Activated CD4-positive, alpha-beta T cell treated with anti-CD3 and anti-CD28 coated beads for 1 hour (primary cell): ENCODE measurements at places on chromosomes 1 and 21.
A peak's percentile ranks its signal among the peaks of the same experiment; 100 is the strongest.

GRCh38 chr1:93851327-93851712 lies 27.7 kb downstream of the DNTTIP2 start:
- no peak for DNase-seq

DNA sequence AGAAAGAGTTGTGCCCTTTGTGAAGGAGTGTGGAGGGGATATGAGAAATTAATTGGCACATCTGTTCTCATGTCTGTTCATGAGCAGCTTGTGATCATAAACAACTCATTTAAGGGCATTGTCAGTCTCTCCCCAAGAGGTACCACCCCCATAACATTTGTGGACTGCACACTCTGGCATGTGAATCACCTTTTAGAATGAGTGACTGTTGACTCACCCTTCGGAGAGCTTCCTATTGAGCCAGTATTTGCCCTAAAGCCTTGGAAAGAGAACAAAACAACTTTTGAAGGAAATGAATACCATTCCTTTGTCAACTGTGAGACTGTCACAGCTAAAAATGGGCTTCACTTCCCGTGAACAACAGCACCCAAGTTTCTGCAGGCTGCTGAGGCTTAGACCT lies 27.5 kb upstream of the MYSM1 start:
- no peak for DNase-seq

DNA sequence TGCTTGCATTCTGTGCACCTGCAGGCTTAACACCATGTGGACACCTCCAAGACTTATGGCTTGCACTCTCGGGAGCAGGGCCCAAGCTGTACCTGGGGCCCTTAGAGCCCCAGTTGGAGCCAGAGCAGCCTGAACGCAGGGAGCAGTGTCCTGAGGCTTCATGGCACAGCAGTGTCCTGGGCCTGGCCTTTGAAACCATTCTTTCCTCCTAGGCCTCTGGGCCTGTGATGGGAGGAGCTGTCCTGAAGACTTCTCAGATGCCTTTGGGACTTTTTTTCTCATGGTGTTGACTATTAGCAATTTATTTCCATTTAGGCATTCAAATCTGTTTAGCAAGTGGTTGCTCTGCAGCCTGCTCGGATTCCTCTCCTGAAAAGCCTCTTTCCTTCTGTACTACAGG lies 11.0 kb downstream of the RPTN start:
- DNase-seq, result no peak

DNA sequence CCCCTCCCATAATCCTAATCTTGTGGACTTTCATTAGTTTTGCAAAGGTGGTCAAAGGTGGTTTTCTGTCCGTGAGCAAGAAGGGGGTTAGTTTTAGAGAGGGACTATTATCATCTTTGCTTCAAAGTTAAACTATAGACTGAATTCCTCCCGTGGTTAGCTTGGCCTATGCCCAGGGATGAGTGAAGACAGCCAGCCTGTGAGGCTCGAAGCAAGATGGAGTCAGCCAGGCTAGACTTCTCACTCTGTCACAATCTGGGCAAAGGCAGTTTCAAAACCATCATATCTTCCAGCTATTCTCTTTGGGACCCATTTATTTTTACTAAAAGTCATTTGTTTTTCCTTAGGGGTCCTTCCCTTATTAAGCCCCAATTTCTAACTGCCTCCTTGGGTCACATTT lies 12.9 kb upstream of the ENO1 start:
- DNase-seq, result no peak

DNA sequence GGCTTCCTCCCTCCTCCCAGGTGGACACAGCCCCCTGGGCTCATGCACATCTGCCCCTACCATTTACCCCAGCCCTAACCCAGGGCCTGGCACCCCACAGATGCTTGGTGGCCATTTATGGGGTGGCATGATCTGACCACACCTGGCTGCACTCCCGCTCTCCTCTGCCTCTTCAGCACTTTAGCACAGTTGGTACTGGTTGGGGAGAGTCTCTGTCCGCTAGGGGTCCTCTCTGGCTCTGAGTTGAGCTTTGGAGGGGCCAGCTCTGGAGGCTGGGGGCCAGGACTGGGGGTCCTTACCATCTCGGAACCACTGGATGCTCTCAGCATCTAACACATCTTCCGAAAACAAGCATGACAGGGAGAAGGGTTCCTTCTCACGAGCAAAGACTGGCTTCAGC lies 17.4 kb downstream of the MYOM3 start:
- no peak for DNase-seq

DNA sequence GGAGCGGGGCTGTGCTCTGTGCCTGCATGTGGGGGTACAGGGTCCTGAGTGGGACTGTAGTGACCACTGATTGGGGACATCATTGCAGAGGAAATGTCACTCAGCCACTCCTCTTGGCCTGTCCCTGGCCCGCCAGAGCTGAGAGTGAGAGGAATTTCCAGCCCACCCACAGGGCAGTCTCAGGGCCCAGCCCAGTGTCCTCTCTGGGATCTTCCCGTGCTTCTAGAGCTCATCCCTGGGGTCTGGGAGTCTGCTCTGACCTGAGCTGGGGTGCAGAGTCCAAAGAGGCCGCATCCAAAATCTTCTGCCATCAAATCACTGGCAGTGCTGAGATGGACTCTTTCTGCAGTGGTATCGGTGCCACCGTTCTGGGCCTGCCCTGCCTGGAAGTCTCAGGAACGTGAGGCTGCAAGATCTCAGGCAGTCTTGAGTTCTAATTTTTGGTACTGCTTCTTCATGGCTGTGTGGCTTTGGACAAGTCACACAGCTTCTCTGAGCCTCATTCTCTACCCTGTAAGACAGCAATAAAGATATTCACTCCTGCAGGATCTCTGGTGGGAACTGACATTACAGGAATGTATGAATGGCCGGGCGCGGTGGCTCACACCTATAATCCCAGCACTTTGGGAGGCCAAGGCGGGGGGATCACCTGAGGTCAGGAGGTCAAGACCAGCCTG lies 100.8 kb upstream of the TARDBP start:
- DNase-seq, result no peak

DNA sequence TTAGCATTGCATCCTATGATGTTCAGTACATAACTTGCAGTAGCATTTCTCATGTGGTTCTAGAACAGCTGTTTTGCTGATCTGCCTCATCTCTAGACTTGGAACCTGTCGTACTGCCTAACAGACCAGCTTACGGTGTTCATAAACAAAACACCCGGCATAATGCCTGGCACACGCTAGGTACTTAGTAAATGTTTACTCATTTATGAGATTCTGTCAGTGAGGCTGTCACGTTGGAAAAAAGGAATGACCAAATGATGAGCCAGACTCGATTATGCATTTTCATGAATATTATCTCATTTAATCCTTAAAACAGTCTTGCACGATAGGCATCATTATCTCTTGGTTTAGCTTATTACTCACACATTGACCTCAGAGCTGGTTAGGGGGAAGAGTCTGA lies 46.4 kb downstream of the CACHD1 start:
- DNase-seq, result no peak

- DNase-seq, result no peak
These were observed 66.5 kb downstream of the PLXNA2 start for GRCh38 chr1:208177656-208178055.

- no peak for DNase-seq
These were observed 25.6 kb upstream of the NFIA start for GRCh38 chr1:61056573-61057439.

GRCh38 chr1:154784924-154785531 lies 85.1 kb downstream of the KCNN3 start:
- DNase-seq, result peak; percentile 52

DNA sequence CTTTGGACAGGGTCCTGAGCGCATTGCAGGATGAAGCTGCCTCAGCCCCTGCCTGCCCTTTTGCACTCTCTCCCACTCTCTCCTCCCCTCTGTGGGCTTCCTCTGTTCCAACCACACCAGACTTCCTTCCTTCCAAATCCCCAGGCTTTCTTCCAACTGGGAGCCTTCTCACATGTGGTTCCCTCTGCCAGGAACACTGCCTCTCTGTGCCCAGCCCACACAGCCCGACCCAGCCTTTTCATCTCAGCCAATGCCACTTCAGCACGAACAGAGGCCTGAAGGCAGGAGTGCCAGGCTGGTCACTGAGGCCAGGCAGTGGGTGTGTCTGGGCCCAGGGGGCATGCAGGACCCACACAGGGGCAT lies 5.9 kb downstream of the SELENON start:
- no peak for DNase-seq

- no peak for DNase-seq
These were observed 36.9 kb upstream of the ST6GALNAC5 start for GRCh38 chr1:76830373-76830772.

DNA sequence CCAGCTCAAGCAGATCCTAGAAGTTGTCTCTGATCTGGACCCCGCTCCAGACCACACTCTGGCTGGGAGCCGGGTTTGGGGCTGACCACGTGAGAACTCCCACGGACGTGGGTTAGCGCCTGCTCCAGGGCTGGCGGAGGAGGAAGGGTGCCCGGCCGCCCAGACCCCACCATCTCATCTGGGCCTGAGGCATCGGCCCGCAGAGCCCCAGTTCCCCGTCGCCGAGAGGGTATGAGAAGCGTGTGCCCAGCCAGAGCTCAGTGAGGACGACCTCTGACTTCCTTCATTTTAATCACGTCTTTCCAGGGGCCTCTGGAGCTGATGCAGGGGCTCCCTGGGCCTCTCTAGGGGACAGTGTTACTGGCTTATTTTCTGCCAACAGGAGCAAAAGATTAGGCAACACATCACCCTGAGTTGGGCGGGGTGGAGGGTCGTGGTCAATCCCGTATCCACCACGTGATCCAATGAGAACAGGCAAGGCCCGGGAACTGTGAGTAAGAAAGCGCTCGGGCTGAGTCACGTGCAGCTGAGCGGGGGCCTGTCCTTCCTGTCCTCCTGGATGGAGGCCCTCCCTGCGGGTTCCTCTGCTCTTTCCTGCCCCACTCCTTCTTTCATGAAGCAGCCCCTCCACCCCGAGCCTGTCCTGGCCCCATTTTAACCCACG lies 81.1 kb downstream of the SIK1 start:
- no peak for DNase-seq

DNA sequence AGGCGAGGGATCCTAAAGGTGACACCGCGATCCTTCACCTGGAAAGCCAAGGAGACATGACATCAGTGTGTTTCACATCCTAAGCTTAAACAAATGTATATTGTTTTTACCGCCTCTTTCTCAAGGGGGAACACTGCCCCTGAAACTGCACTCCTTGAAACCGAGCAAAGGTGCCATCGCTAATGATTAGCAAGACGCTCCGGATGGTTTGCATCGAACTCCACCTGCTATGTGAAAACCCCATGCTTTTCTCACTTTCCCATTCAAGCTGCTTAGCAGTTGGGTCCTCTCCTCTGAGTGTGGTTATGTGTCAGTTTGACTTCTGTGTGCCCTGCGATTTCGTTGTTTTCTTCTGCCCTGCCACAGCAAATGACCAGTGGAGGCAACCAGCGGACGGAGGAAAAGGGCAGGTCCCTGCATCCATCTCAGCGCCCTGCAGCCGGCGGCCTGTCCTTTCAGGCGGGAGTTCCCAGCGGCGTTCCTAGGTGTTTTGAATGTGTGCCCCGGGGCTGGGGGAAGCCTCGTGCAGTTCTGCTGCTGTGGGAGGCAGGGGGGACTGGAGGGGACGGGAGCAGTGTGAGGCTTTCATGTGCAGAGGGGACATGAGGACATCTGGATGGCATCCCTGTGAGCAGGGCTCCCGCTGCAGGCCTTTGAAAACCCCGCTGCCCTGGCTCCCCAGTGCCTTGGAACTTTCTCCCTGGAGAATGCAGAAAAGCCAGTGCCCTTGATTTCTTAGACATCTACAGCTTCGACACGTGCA lies 16.1 kb downstream of the ZBTB18 start:
- no peak for DNase-seq

DNA sequence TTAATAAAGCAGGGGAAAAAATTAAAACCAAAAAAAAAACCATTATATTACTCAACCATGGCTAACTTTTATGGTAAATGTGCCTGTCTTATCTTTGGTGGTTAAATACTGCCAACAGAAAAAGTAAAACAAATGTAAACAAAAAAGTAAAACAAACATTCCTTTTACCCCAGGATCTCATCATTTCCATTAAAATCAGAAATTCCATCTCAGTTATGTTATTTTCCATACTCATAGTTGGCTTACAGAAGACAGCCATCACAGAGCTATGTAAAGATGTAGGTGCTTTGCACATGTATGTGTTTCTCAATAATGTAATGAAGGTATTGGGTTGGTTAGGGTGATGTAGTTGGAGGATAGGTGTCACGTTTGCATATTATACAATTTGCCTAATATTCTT lies 185.0 kb downstream of the KCNK2 start:
- DNase-seq, result no peak

GRCh38 chr1:26084091-26084561 lies 16.7 kb upstream of the TRIM63 start:
- DNase-seq, result no peak
